ENCODE measurements at places on chromosomes 12 and 14. TPM values are rescaled to one million over a fixed set of nuclear protein-coding genes. Genes with fewer than 3 reads are reported as not detected.

IL22 gene
- total RNA-seq, result not detected

SYNDIG1L gene
- total RNA-seq, result 0.14 TPM

RHEBL1 gene
- 1.0 TPM for total RNA-seq

TAS2R20 gene
- total RNA-seq, result 0.34 TPM

BHLHE41 gene
- 1.1 TPM for total RNA-seq

AQP2 gene
- not detected for total RNA-seq

KRT79 gene
- total RNA-seq, result 0.07 TPM

MGST1 gene
- 94.7 TPM for total RNA-seq

PRPF40B gene
- total RNA-seq, result 18.5 TPM

Measured in nasal cavity respiratory epithelium epithelial cell of viscerocranial mucosa (primary cell).